ENCODE measurements at places on chromosomes 12 and 14. TPM values are rescaled to one million over a fixed set of nuclear protein-coding genes. Genes with fewer than 3 reads are reported as not detected.
A peak's percentile ranks its signal among the peaks of the same experiment; 100 is the strongest.

DNA sequence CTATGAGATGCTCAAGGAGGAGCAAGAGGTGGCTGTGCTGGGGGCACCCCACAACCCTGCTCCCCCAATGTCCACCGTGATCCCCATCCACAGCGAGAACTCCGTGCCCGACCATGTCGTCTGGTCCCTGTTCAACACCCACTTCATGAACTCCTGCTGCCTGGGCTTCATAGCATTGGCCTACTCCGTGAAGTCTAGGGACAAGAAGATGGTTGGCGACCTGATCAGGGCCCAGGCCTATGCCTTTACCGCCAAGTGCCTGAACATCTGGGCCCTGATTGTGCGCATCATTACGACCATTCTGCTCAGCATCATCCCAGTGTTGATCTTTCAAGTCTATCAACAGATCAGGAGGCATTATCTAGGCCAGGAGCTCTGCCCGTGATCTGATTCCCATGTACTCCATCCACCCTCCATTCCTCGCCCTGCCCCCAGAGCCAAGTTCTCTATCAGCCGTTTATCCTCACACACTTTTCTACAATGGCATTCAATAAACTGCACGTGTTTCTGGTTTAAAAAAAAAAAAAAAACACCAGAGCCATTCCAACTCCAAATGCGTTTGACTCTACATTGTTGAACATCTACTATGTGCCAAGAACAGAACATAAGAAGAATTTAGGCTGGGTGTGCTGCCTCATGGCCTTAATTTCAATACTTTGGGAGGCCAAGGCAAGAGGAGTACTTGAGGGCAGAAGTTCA is 17.5 kb downstream of the ATXN2 start:
- DNase-seq = no peak

GRCh38 chr12:14545144-14546124 is 22.2 kb downstream of the PLBD1 start:
- DNase-seq = no peak

DNA sequence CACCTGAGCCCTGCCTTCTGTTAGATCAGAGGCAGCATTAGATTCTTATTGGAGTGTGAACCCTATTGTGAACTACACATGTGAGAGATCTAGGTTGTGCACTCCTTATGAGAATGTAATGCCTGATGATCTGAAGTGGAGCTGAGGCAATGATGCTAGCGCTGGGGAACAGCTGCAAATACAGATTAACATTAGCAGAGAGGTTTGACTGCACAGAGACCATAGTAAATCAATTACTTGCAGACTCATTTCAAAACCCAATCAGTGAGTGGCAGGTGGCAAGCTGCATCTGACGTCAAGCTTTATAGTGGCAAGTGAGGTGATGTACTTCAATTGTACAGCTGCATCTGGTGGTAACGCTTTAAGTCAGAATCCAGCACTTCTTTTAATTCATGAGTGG is 141.6 kb downstream of the GPHN start:
- no peak for DNase-seq

DNA sequence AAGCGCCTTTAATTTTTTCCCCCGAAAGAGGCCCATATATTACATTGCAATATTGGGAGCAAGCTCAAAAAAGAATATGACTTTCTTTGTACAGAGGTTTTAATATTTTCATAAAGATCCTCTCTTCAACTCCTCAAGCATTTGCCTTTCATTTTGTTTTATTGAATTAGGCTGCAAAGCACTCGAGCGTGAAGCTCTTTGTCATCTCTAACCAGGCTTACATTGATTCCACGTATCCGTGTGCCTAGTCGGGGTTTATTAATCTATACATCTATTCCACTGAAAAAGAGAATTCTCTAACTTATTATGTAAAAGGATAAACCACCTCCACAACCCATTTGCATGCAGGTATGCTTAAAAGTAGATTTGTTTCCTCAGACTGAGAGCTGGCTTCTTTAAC is 234.8 kb upstream of the TMPO start:
- DNase-seq = no peak

GRCh38 chr14:25050269-25051150 is 563 bp upstream of the STXBP6 start:
- no peak for DNase-seq

DNA sequence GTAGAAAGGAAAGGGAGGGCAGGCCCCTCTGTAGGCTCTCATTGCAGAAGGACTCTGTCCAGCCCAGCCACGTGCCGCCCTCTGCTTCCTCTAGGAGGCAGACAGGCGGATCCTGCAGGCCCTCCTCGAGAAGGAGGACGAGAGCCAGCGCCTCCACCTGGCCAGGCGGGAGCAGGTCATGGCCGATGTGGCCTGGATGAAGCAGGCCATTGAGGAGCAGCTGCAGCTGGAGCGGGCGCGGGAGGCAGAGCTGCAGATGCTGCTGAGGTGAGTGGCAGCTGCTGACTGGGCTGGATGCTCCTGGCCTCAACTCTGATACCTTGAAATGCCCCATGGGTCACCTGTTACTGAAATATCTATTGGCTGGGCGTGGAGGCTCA is 10.9 kb downstream of the TCHP start:
- peak; percentile 16 for DNase-seq

DNA sequence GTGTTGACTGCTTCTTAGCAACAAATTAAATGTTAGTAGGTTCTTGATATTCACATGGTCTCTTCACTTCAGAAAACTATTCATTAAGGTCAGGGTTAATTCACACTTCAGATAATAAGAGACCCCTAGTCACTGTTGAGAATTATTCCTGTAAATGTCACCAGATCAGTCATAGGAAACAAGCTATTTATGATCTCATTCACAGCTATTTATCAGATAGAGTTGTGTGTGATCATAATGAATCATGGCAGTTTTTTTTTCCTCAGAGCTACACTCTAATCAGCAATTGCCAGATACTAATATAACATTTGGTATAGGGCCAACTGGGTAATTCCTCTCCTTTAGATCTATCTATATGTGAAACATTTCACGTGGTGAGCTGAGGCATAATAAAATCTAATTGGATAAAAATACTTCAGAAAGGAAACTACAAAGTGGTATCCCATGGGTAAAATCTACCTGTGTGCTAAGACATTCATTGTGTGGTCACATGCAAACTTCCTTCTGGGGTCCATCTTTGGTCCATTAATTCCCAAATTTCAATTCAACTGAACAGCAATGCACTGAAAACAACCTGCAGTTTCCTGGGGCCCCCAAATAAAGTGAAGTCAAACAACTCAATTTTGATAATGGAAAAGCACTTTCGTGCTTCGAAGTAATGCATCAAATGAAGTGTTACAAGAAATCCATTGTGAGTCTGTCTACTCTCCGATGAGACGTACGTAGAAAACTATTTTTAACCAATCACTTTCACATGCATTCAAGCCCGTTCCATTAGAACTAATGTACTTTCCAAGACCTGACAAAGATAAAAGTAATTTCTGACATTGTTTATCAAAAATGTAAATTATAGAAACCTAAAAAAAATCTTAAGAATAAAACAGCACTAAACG is 197.0 kb downstream of the ACSS3 start:
- DNase-seq = no peak

- DNase-seq = no peak
Measured at GRCh38 chr12:88896958-88897357, 316.7 kb upstream of the KITLG start.

GRCh38 chr12:70069221-70070105 is 173.8 kb upstream of the CNOT2 start:
- no peak for DNase-seq

- no peak for DNase-seq
Measured at GRCh38 chr14:63269561-63270225, 49.0 kb downstream of the GPHB5 start.

- no peak for DNase-seq
Measured at GRCh38 chr14:97180304-97181200, 383.4 kb downstream of the VRK1 start.

DNA sequence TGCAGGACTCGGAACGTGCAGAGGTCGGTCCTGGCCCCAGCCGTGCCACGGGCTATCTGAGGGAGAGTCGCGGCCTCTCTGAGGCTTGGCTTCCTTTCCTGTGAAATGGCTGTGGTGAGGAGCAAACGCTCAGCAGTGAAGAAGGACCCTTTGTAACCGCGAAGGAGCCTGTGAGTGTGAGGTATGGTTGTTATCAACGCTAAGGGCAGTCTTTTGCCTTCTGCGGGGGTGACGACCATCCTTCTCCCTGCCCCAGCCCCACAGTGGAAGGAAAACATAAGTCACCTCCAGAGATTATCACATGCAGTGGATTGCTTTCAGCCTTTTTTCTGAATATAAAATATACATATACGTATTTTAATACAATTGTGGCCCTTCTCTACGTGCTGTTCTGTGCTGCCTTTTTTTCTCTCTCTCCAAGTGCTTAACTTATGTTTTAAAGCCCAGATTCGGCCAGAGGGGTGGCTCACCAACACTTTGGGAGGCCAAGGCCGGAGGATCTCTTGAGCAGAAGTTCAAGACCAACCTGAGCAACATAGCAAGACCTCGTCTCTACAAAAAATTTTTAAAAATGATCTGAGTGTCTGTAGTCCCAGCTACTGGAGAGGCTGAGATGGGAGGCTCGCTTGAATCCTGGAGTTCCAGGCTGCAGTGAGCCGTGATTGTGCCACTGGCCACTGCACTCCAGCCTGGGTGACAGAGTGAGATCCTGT is 17.4 kb downstream of the TAMALIN start:
- DNase-seq = no peak

DNA sequence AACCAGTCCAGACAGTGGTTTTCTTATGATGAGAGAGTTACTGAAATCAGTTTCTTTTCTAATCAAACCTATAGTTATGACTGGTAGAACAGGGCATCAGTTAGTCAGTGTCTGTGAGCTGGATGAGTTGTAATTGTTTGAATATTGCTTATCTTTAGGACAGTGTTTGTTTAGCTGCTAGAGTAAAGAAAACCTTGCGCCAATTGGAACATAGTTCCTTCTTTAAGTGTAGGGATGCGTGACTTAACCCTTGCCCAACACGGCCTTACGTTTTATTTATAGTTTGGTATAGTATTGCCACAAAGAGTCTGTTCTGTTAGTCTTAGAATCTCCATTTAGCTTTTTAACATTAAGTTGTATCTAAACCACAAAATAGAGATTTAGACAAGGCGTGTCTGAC is 572.6 kb downstream of the SLC16A7 start:
- no peak for DNase-seq

RASAL1 gene
- 0.40 TPM for total RNA-seq

TRPV4 gene
- total RNA-seq = 0.17 TPM

MDGA2 gene
- not detected for total RNA-seq

RNASE3 gene
- total RNA-seq = not detected

GPR132 gene
- 46.6 TPM for total RNA-seq

DDX55 gene
- total RNA-seq = 35.9 TPM

CCDC184 gene
- 0.22 TPM for total RNA-seq

SOAT2 gene
- total RNA-seq = 1.7 TPM

GALNT9 gene
- not detected for total RNA-seq

AQP5 gene
- not detected for total RNA-seq

NEUROD4 gene
- not detected for total RNA-seq

ACRBP gene
- total RNA-seq = 1.6 TPM
